ENCODE measurements at places on chromosomes 6 and 20.
A peak's percentile ranks its signal among the peaks of the same experiment; 100 is the strongest.

- DNase-seq = no peak
Observed at GRCh38 chr6:4781426-4781825, 5.2 kb downstream of the CDYL start.

- no peak for DNase-seq
Observed at GRCh38 chr6:66198062-66198624, 491.1 kb upstream of the EYS start.

- no peak for DNase-seq
Observed at GRCh38 chr6:44025226-44025625, 102.0 kb downstream of the MRPL14 start.

GRCh38 chr6:96613291-96613999 lies 50.5 kb downstream of the FHL5 start:
- DNase-seq = no peak

GRCh38 chr6:56550301-56550700 lies 92.4 kb downstream of the DST start:
- no peak for DNase-seq

- no peak for DNase-seq
Observed at GRCh38 chr6:91711518-91711917, 1124.6 kb upstream of the MAP3K7 start.

- no peak for DNase-seq
Observed at GRCh38 chr20:40471261-40471629, 217.8 kb downstream of the MAFB start.

DNA sequence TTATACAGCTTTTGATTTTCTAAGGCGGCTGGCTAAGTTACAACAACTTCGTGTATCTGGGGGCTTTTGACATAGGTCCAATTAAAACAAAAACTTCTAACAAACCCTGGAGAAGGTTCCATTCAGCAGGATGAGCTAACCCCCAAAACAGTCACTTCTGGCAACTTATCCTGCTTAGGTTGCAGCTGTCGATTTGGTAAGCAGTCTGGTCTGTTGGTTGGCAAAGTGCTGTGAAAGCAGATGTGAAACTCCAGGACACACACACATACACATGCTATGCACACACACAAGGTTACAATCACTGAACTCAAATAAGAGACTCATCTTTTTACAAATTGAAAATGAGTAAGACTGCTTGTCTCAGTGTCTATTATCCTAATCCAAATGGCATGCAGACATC lies 119.0 kb upstream of the STMND1 start:
- DNase-seq = peak; percentile 6

DNA sequence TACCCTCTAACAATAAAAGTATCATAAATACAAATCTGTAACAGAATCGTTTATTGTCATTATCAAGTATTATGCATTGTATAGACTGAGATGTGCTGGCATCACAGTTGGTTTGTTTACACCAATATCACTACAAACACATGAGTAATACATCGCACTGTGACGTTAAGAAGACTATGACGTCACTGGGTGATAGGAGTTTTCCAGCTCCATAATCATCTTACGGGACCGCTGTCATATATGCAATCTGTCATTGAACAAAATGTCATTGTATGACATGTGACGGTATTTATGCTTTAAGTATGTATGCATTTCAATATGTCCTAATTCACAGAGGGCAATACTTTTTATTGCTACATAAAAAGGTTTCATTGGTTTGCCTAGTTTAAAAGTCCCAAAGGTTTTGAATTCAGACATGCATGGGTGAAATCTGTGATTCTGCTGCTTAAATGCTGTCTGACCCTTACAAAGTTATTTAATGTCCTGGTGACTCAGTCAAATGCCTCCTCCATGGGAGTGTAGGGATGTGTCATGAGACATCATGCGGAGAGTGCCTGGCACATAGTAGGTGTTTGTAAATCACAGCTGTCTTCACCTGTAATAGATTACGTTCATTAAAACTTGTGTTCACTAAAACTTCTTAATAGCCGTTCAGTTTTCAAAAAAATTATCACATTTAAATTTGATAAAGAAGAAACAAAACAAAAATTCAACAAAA lies 160.7 kb upstream of the PDE10A start:
- DNase-seq = no peak

DNA sequence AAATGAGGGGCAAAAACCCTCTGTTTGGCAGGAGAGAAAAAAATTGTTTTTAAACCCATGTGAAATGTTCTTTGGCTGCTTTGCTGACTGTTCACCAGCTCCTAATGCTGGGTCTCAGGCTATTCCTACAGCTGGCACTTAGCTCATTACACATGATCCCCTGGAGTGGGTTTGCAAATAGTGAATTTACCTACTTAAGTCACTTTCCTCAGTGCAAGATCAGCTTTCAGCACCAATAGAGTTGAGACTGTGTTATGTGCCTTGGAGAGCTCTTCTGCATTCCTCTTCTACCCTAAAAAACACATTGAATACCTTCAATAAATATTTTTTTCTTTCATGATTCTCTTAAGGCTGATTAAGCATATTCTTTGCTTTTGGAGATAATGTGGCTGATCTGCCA lies 58.4 kb upstream of the PRDM1 start:
- no peak for DNase-seq

DNA sequence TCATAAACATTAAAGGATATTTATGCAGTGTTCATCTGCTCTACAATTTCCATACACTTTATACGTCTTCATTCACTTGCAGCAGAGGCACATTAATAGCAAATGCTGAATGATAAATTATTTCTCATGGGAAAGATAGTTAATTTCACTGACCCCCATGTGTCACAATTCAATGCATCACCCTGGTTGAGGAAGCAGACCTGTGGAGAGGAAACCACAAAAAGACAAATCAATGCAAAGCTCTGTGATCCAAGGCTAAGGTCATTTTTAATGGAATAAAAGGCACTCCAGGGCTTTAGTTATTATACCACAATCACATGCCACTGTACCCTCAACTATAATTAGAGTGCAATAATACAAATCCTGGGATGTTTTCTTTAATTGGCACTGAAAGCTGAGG lies 40.3 kb upstream of the TENT5A start:
- no peak for DNase-seq

GRCh38 chr6:107275330-107275865 lies 160.1 kb upstream of the BEND3 start:
- DNase-seq = no peak

DNA sequence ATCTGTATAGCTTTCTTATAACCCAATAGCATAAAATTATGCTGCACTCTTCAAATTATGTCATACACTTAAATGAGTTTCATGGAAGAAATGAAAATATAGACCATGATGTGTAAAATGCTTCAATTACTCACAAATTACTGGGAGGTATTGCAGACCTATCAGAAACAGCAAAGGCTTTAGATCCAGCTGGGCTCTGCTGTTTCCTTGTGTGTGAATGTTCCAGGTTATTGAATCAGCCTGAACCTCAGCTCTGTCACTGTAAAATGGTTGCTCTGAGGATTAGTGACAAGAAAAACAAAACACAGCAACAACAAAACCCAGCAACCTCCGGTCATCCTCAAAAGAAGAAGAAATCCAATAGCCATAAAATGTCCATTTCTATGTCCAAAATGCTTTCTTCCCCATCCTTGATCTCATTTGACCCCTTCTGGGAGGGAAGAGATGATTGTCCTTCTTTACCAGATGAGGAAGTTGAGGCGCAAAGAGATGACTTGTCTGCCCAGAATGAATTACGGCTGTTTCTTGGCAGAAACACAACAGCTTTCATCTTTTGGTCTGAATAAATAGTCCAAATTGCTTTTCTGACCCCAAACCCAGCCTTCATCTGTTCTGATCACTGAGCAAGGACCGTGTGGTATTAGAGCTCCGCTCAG lies 42.2 kb upstream of the TGM6 start:
- no peak for DNase-seq

- no peak for DNase-seq
Observed at GRCh38 chr6:110661414-110661813, 153.9 kb downstream of the CDK19 start.

- DNase-seq = no peak
Observed at GRCh38 chr6:131754715-131755567, 44.1 kb upstream of the CTAGE9 start.

DNA sequence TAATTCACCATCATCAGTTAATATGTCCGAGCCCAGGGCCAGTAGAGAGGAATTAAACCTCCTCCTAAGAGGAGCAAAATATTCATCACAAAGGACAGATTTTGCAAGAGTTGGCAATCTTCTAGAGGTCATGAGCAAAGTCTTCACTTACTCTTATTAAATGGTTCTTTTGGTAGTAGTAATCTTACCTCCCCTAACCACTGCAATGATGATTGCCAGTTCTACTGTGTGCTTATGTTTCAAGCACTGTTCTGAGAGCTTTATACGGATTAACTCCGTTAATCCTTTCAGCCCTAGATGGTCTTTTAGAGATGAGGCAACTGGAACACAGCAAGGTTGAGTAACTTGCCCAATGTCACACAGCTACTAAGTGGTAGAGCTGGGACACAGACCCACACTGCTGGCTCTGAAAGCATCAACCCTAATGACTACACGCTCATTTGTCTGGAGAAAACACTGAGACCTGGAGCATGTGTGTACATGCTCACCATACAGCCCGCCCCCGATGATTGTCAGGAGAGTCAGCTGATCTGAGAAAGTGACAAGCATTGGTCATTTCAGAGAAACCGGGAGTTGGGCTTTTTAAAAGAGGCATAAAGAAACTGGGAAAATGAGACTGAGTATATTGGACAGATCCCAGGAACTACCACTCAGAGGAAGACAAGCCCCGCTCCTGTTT lies 276.0 kb downstream of the NRN1 start:
- no peak for DNase-seq

DNA sequence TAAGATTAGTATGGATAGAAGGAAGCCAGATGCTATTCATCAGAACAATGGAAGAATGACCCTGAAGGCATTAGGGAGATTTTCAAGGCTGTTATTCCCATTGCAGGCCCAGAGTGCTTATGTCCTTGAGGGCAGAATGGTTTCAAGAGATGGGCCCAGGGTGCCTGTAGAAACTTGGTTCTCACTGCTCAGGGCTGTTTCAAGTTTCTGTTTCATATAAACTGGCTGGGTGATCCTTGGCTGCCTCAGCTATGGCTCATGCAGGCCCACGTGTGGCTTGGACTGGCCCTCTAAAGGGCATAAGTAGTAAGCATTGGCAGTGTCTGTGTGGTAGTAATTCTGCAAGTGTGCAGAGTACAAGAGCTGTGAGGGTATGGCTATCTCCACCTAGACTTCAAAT lies 540.9 kb upstream of the MAN1A1 start:
- no peak for DNase-seq

DNA sequence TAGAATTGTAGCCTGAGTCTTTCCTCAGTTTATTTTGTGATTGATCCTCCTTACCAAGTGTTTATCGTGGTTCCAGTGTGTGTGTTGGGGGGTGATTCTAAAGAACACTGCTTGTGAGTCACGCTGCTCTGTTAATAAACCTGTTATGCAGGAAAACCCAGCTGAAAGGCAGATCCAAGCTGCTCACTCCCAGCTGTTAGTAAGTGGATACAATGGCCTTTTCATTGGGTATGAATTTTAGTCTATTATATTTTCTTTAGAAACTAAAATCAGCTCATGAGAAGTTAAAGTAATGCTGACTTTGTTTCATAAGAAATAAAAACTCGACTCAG lies 12.2 kb upstream of the DSTN start:
- DNase-seq = no peak

GRCh38 chr20:45545754-45546453 lies 1.3 kb downstream of the EPPIN start:
- no peak for DNase-seq

DNA sequence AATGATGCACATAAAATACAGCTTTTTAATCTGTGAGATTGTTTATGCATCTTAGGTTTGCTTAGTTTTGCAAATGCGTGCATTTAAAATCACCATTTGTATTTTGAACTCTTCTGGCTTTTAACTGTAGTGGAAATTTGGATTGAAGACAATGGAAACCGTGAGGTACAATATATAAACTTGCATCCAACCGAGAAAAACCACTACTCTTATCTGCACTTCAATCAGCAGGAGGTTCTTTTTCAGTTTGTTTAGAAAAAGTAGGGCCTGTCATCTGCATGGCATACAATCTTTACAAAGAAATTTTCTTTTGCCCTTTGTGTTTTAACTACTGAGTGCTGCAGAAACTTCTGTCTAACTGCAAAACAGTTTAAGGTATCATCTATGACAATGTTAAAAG lies 132.8 kb downstream of the LAMA2 start:
- no peak for DNase-seq

DNA sequence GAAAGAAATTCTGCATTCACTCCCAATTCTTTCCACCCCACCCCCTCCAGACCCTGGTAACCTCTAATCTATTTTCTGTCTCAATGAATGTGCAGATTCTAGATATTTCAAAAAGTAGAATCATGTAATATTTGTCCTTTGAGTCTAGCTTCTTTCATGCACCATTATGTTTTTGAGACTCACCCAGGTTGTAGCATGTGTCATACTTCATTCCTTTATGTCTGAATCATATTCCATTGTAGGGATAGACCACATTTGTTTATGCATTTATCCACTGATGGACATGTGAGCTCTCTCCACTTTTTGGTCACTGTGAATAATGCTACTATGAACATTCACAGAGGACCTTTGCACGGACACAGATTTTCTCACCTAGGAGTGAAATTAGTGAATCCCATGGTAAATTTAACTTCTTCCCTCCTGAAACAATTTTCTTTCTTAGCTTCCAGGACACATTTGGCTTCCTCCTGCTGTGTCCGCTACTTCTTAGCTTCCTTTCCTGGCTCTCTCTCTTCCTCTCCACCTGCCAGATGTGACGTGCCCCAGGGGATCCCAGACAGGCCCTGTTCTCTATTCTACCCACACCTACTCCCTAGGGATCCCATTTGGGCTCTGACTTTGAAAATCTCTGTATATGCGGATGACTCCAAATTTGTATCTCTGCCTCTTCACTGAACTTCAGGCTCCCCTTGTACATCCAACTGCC lies 24.1 kb upstream of the ARFGEF2 start:
- DNase-seq = no peak

DNA sequence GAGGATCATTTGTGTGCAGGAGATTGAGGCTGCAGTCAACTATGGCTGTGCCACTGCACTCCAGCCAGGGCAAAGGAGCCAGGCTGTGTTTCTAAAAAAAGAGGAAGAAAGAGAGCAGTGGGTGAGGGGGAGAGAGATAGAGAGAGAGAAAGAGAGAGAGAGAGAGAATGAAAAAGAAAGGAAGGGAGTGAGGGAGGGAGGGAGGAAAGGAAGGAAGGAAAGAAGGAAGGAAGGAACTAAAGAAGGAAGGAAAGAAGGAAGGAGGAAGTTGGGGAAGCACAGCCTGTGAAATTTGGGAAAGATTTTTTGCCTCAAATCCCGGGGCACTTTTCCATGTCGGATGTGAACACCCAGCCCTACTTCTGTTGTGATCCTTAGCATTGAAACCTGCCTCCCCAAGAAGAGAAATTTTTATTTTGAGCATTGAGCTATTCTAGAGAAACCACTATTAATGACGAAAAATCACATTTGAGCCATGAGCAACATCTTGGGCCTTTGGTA lies 57.8 kb downstream of the FOXA2 start:
- no peak for DNase-seq

DNA sequence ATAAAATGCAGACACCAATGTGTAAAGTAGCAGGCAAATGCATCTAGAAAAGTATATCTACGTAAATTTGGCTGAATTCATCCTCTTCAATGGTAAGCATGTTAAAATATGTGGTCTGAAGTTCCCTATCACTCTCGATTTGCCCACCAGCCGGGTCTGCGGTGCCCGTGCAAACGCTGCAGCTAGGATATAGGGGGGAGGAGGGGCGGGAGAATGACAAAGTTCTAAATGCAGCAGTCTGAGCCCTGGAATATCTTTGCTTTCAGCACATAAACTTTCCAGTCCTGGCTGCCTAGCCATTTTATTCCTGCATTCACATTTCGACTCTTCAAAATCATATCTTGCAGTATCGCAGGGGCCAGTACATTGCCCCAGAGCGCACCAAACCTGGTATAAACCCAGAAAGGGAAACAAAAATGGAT lies 708 bp downstream of the NRN1 start:
- DNase-seq = no peak

- no peak for DNase-seq
Observed at GRCh38 chr6:16494793-16495192, 256.4 kb downstream of the GMPR start.

Measured in amygdala (tissue), 56 donors.